ENCODE measurements at places on chromosomes 12 and 14.

DNA sequence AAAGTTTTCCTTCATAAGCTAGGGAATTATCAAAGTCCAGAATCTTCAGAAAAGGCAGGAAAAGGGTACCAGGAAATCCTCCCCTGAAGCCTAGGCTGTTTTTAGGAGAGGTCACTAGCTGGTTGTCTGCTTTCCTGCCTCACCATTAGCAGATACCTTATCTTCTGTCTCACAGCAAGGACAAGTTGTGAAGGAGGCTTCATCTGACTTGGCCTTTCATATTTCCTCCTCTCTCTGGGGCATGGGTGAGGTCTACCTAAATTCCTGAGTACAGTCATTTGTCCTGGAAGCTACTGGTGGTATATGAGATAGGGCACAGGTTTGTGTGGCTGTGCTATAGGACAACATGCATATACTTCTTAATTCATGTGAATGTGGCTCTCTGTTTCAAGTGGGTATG lies 2.3 kb downstream of the FOXJ2 start:
- DNase-seq: no peak

GRCh38 chr14:74491956-74492775 lies 939 bp downstream of the NPC2 start:
- no peak for DNase-seq

DNA sequence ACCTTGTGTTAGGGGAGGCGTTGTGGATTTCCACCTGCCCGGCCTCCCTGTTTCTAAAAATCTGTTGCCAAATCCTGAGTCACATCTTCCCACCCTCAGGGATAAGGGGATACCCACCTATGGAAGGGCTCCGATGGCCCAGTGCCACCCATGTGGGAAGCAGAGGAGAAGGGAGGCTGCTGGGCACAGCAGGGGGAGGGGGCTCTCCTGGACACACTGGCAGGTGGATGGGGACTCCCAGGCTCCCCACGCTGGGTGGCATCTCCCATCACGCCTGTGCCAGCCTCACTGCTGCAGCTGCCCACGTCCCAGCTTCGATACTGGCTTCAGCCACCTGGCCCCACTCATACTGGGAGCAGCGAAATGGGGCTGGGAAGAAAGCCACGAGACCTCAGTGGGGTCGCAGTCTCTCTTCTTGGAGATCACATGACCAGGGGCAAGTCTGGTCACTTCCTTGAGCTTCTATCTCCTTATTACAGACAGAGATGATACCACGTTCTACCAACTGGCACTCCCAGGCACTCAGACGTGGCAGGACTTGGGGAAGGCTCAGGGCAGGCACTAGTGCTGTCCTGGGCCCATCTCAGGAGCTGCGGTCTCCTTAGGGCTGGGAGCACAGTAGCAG lies 72.2 kb downstream of the PITPNM2 start:
- no peak for DNase-seq

DNA sequence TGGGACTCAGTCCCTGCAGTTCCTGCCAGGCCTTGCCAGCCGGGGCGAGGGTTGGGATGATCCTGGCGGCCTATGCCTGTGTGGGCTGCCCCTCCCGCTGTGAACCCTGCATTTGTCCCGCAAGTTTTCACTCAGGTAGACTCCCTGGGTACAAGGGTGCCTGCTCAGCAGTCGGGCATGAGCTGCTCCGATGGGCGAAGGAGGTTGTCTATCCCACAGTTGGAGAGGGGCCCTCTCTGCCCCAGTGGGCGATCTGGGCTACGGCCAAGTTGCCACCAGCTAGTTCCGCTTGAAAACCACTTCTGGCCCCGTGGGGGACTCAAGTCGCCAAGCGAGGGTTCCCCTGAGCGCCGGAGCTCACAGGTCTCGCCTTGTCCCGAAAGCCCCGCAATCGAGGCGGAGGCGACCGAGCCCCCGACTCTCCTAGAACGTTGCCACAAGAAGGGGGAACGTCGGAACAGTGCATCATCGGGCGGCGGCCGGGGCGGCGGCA lies 365 bp upstream of the TPI1 start:
- DNase-seq: no peak

GRCh38 chr12:104722601-104723534 lies 235.2 kb downstream of the SLC41A2 start:
- no peak for DNase-seq

Measured in stimulated activated CD8-positive, alpha-beta memory T cell treated with anti-CD3 and anti-CD28 coated beads, Interleukin-4, amount 100 ng/mL, for 24 hours (primary cell).